Activated gamma-delta T cell treated with anti-CD3 and anti-CD28 coated beads, Interleukin-2, amount 50 U/mL, for 16 hours (primary cell): ENCODE measurements at places on chromosomes 4 and X.

- DNase-seq = no peak
Measured at GRCh38 chr4:24686866-24687692, 102.7 kb upstream of the DHX15 start.

DNA sequence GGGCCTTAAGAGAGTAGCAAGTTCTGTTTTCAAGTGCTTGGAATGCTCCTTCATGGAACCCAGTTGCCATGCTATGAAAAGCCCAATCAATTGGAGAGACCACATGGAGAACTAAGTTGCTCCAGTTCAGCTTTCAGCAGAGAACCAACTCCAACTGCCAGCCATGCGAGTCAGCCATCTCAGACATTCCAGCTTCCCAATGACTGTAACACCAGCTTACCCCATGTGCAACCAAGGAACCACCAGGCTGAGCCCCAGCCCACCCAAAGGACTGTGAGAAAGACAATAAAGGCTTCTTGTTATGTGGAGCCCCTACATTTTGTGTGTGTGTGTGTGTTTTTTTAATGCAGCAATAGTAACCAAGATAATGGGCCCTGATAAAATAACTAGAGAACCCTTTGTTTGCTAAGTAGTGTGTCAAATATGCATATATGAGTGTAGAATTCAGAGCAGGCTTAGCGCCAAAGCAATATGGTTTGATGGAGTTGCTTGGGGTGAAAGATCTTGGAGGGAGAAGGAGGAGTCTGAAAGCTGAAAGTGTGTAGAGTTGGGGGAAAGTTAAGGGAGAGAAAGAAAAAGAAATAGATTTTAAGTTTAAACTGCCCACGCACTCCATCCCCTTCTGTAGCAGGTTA is 35.0 kb upstream of the CCKAR start:
- no peak for DNase-seq

DNA sequence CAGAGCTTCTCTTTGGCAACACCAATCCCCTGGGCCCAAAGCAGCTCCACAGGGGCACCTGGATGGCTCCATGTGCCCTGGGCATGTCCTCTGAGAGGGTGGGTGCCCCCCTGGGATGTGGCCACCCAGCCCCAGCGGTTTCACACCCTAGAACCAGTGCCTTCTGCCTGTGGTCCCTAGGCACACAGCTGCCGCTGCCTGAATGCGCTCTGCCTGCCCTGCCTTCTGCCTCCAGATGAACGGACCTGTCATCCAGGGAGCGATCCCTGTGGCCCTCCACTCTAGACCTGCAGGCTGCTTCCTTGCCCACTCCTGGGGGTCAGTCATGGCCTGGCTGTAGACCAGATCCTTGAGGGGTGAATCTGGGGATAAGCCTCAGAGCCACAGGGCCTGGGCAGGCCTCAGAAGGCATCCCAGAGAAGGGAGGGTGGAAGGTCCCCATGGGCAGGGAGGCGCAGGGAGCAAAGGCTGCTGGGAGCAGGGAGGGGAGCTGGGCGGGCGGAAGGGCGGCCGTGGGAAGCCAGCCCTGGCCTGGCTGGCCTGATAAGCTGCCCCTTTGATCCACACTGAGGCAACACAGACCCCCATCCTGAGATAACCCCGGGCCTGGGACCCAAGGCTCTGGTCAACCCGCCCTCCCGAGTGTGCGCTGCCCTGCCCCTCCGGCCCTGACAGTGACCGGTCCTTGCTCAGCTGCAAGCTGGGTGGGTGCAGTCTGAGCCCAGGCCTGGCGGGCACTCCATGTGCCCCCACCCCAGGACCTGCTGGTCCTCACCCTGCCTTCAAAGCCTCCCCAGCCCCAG is 8.1 kb upstream of the FGFR3 start:
- no peak for DNase-seq

DNA sequence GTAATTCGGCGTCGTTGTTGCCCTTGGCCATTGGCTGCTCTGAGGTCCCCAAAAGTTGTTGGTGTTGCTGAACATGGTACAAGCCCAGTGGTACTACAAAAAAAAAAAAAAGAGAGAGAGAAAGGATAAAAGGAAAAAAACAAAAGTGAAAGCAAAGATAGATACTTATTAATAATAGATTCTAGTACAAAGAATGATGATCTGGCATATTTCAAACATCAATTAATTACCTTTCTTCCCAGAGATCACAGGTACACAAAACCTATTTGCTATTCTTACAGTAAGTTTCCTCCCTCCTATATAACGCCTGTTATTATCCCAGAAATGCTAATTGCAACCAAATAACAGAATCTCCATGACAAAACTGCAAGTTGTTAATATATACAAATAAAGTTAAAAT is 188.9 kb downstream of the FBXW7 start:
- no peak for DNase-seq

- DNase-seq = no peak
Measured at GRCh38 chr4:11894977-11895376, 466.3 kb upstream of the HS3ST1 start.

GRCh38 chr4:32010221-32010620 is 1290.1 kb downstream of the PCDH7 start:
- DNase-seq = no peak

DNA sequence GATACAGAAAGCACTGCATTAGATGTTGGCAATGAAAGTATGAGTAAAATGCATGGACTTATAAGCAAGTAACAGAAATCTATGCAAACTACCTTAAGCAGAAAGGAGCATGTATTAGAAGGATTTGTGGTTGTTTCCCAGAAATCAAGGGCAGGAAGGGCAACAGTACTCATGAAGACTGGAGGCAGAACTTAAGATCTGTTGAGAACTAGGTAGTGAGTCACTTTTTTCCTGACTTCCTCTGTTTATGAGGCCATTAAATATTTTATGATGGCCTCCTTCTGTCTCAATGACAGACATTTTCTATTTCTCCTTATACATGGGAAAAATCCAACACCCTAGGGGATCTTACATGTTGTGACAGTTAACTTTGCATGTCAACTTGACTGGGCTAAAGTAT is 398.2 kb downstream of the MID1IP1 start:
- no peak for DNase-seq

- no peak for DNase-seq
Measured at GRCh38 chrX:120452131-120452530, 17.0 kb downstream of the LAMP2 start.

DNA sequence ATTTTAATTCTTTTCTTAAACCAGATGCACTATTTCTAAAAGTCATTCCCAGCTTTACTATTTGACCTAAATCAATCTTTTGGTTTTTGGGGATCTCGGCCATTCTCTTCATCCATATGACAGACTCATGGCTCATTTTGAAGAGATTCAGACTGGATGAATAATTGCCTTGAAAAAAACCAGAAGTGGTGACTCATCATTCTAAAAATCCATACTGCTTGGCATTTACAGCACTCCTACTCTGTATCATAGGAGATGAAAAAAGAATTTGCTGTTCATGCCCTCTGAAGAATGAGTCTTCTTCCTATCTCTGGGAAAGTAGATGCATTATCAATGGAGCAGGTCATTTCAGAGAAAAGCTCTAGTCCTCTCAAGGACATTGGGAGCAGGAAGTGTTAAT is 220.5 kb upstream of the RPS6KA3 start:
- DNase-seq = no peak

- DNase-seq = no peak
Measured at GRCh38 chr4:169024762-169025161, 14.7 kb upstream of the CBR4 start.

GRCh38 chr4:141898346-141898745 is 262.0 kb downstream of the IL15 start:
- DNase-seq = no peak

DNA sequence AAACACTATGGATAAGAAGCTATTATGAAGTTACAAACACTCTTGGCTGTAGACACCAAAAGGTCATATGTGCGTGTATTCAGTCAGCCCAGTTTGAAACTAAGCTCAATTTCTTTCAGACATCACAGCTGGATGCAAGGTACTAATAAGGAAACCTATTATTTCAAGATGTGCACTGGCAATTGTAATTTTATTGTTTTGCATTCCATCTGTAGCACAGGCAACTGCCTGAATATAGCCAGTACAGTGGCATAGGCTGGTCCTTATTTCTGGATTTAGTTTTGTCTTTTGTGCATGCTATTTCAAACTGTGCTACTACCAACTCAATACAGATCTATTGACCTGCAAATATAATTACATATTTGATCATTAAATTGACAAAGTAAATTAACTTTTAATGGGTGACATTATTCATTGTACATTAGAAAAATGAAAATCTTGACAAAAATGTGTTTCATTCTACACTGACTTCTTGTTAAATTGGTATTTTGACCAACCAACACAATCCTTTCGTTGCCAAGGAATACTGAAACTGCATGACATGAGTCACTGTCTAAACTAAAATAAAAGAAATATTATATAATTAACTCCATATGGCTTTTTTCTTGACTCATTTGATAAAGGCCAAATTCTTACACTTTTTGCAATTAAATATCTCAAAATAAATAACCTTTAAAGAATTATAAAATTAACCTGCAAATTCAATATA is 594.3 kb upstream of the ADGRL3 start:
- DNase-seq = no peak

DNA sequence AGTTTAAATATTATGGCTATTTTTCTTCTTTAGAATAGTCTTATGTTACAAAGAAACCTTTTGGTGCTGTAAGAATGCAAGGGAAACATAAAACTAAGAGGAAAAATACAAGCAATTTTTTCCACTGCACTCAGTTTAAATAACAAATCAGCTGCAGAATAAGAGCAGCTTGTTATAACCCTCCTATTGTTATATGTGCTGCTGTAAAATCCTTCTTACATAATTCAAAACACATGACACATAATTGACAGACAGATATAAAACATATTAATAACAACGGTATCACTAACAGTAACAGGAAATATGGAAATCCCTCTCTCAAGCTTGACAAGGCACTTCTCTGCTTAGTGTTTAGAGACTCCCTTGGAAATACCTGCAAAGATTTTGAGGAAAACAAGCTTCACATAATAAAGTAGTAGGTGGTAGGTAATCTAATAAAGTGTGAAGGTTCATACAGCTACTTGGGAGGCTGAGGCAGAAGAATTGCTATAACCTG is 385.3 kb upstream of the HS3ST1 start:
- DNase-seq = no peak

GRCh38 chrX:4844376-4844775 is 1130.9 kb upstream of the PRKX start:
- no peak for DNase-seq

DNA sequence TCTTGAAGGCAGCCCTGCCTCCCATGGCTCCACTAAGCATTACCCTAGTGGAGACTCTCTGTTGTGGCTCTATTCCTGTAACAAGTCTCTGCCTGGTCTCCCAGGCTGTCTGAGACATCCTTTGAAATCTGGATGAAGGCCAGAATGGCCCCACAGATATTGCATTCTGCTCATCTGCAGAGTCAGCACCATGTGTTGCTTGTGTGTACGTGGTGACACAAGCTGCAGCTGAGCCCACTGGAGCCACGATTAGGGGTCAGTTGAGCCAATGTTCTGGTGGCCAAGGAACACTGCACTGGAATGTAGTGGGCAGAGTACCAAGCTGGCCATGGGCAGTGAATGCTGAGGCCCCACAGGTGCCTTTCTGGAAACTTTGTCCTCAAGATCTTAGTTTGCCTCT is 29.2 kb downstream of the GRID2 start:
- DNase-seq = no peak

DNA sequence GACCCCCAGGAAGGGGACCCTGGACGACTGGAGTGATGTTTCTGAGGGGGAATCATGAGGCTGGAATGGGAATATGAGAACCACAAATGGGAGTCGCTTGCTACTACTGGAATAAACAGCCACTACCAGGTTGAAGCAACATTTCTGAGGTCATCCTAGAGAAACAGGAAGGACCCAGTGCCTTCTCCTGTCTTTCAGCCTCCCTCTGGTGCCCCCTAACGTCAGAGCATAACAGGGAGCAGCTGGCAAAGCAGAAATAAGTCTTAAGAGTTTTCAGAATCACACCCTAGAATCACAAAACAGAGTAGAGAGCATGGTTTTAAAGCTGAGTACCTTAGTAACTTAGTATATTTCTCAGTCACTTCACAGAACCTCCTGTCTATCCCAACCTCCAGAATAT is 347.8 kb upstream of the PITX2 start:
- DNase-seq = no peak

DNA sequence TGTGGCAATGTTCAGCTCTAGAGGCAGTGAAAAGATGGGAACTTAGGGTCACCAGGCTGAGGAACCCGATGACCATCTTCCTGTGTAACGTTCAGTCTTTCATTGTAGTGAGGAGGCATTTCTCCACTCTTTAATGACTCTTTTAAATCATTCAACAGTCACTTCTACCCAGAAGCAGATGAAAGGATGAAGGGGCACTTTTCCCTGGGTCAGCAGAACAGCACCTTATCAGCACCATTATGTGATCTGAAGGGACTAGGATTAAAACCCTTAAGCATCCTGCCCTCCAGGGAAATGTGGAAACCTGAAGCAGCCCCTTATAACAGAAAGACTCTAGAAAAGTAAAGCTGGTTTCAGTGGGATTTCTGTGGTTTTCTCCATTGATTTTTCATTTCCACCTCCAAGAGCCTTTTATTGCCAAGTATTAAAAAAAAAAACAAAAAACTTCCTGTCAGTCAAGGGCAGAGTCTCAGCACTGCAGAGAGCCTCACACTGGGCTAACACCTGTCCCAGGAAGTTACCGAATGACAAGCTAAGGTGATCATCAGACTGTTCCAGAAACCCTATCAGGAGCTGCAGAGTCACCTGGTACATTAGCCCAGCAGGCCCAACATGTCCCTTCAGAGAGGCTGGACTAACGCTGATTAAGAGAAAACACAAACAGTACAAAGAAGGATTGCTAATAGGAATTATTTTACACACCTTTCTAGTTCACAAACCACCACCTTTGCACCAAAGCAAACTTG is 185.9 kb downstream of the SHROOM3 start:
- no peak for DNase-seq

DNA sequence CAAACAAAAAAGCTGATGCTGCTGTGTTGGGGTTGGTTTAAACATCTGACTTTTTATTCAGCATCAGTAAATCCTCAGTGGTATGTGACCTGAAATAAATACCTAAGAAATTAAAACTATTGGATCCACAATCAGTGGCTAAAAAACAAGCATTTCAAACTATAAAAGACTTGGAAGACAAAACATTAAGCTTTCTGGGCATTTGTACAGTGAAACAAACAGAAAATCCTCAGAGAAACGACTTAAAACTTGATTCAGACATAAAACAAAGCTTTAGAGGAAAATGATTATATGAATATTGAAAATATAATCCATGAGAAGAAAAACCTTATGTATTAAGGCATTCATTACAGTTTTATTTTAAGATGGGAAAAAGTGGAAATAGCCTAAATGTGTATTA is 213.3 kb upstream of the INTU start:
- DNase-seq = no peak

DNA sequence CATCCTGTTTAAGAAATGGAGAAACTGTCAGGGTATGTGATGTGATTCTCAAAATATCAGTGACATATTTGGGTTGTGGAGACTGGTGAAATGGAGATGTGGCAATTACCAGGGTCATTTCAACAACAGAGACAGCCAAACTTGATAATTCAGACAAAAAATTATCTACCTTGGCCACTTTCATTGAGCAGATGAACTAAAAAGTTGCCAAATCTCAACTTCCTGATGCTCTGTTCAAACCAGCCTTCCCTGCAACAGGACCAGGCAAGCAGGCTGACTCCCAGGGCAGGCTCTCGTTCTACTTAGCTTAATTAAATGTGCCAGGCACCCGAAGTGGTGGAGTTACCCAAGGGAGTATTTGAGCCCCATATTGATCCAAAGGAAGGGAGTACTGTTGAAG is 199.6 kb downstream of the AFF2 start:
- no peak for DNase-seq
